ENCODE measurements at places on chromosomes 7 and 10.
A peak's percentile ranks its signal among the peaks of the same experiment; 100 is the strongest.

GRCh38 chr10:102284531-102284930 lies 39.2 kb downstream of the GBF1 start:
- DNase-seq, result no peak

DNA sequence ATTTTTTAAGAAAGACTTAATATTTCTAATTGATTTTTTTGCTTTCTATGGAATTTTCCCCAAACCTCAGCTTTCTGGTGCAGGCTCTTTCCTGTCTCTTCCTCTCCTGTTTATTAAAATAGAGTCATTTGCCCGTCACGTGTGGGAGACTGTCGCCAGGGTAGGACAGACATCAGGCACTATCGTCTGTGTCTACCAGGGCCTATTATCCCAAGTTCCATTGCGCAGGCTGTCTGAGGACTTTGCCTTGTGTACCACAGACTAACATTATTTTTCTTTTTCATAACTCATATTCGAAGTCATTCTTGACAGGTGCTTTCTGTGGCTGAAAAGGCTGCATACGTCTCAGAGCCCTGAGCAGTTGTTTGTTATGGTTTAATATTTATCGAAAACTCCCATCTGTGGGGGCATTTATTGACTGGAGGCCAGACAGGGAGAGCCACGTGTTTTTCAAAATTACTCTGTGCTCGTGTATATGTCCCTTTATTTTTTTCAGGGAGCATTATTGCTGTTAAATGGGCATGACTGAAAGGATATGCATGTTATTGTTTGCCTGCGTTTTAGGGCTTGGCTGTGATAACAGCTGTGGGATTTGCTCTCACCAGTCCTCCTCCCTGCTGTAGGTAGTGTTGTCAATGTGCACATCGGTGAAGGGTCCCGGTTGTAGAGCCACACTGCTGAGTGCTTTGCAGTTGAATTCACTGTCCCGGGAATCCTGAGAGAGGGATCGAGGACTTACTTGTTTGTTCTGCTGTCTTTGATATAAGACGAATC lies 89.8 kb downstream of the CAMK1D start:
- no peak for DNase-seq

- no peak for DNase-seq
Observed at GRCh38 chr7:155449008-155449868, 8.7 kb upstream of the EN2 start.

GRCh38 chr10:88440541-88440940 lies 142.6 kb downstream of the RNLS start:
- DNase-seq, result no peak

GRCh38 chr7:6165521-6166320 lies 106.7 kb downstream of the CYTH3 start:
- DNase-seq, result no peak

- DNase-seq, result no peak
Observed at GRCh38 chr10:24463611-24464426, 254.9 kb downstream of the KIAA1217 start.

- DNase-seq, result no peak
Observed at GRCh38 chr10:63901881-63902280, 380.7 kb downstream of the REEP3 start.

DNA sequence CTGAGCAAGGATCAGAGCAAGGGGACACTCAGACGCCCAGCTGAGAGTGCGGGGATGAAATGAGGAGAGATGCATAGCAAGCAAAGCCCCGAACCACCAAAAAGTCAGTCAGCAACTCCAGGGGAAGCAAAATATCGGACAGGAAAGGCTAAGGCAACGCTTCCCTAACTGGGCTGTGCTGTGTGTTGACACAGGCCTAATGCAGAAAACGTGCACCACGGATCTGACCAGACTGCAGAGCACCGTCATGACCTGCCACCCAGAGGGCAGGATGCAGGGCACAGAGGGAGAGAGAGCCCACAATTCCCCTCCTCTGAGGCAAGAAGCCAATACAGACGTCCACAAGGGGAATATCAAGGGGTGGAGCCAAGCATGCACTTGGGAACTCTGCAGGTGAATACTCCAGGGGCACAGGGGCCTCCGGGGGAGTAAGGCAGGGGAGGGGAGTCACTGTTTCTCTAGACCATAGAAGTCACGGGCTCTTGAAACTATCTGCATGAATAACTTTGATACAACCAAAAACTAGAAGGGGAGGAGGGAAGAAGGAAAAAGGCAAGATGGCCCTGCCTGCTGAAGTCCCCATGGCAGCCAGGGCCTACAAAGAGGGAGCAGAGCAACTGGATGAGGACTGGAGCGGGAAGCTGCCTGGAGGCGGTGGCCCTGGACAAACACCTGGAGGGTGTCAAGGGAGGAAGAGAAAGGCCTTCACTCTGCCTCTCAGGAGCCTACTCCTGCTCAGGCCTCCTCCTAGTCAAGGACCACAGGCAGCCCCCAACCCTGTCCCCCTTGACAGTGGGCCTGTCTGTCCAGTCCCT lies 26.2 kb downstream of the GRID1 start:
- no peak for DNase-seq

DNA sequence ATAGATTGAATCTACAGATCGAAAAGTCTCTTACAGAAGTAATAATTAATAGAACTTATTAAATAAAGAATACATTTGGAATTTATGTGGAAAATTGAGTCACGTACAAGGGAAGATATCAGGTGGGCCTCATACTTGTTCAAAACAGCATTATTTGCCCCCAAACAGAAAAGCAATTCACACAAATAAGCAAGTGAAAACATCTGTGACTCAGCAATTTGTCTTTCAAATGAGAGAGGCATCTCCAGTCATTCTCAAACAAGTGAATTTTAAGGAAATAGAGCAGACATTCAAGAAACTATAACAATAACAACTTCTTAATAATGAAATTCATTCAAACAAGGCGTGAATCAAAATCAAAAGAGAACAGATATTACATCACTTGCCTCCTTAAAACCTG lies 50.1 kb downstream of the SEMA3A start:
- DNase-seq, result no peak

DNA sequence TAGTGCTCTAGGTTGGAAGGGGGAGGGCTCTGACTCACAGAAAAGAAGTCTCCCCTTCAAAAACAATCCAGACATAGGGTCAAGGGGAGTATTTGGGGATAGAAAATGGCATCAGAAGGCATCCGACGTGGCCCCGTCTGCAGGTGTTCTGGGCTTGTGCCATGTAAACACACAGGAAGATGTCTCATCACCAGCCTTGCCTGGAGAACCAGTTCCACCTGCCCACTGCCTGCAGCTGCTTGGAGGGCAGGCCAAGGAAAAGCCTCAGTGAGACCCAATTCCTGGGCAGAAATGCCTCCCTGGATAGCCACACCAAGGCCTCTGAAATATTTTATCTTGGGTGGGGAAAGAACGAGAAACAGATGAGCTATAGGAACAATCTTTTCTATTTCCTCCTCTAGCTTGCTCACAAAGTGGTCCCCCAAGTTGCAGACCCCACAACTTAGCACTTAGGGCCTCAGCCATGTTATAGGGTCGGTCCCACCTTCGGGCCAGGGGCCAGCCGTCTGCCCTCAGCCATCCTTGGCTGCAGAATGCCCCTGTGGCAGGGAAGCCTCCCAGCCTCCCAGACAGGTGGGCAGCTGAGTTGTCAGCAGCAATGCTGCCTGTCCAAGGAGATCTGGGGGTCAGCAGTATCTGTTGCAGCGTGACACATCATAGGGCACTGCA lies 54.3 kb upstream of the ECHDC3 start:
- DNase-seq, result no peak

DNA sequence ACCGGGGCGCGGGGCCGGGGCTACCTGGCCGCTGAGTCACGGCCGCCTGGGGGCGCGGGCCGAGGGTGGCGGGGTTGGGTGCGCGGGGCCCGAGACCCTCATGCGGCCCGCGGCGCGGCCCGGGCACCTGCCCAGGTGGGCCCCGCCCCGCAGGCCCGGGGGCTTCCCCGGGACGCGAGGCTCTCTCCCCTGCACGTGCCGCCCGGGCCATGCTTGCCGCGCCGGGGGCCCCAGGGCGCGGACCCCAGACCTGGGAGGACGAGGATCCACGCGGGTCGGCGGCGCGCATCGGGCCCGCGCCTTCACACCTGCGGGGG lies 402 bp downstream of the MAFK start:
- DNase-seq, result no peak

GRCh38 chr10:107653832-107654287 lies 489.4 kb upstream of the SORCS1 start:
- no peak for DNase-seq

DNA sequence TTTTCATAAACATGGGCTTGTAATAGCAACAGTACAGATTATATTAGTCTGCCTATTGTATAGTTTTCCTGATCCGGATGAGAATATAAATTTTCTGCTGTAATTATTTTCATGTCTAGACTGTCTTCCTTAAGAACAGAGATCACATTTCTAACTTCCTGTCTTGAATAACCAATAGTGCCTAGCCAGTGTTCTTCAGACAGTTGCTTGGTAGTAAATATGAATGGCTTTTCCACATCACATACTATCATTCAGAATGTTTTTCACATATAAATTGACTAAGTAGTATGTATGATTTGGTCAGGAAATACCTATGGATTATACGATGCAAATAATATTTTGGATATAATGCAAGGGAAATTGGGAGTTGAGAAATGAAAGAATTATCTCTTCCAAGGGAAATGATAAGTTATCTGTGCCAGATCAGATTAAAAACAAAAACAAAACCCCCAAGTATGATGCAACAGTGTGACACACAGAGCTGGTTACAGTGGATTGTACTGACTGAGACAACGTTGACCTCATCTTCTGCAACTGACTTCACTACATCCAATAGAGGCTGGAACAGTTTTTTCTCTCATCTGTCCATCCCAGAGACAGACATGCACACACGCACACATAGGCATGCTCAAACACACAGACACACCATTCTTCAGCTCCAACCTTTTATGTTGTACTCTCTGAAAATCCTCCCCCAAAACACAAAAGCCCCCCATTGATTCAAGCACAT lies 16.4 kb downstream of the ITGA8 start:
- DNase-seq, result no peak

GRCh38 chr10:99536338-99537085 lies 3.8 kb downstream of the NKX2-3 start:
- DNase-seq, result no peak

DNA sequence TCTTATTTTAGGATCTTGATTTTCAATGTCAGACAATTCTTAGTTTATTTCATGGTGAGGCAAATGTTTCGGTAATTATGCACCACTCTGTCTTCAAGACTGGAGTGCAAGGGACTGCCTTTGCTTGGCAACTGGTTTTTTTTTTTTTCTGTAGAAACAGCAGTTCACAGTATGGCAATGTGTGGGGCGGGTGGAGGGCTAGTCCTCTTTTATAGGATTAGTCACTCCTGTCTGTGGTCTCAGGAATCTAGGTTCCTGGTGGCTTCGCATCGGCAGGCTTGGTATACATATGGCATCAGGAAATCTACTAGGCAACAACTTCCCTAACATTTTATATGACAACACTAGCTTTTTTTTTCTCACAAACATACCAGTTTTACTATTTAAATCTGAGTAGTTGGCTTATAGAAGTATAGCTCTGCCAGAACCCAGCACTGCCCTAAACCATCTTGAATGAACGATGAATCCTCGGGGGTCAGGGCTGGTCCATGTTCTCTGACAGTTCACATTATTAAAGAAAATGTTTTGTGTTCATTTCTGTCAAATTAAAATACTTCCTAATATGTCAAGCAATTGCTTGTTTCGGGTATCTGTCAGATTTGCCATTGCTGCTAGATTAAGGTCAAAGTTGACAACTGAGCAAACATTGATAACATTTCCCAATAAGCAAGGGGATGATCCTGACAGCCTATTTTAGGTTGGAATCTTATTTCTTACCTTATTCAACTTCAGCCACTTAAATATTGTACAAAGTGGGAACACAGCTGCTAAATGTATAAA lies 289.7 kb upstream of the VSTM2A start:
- no peak for DNase-seq

DNA sequence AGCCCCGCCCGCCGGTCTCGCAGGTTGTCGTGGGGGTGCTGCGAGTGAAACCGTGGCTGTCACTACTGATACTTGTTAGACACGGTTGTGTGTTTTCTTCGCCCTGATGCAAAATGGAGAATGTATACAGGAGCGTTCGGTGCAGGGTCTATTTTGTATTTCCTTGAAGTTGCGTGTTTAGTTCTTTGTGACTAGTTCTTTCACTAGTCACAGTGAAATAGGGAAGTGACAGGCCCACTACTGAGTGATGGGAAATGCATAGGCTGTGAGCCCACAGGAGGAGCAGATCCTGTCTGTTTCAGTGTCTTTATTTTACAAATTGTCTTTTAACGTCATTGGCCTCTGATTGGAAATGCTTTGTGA lies 675 bp downstream of the ABRAXAS2 start:
- no peak for DNase-seq

- DNase-seq, result no peak
Observed at GRCh38 chr10:13759168-13759567, 172.4 kb downstream of the PRPF18 start.

GRCh38 chr10:110353244-110354119 lies 48.8 kb upstream of the SMNDC1 start:
- peak; percentile 44 for DNase-seq

DNA sequence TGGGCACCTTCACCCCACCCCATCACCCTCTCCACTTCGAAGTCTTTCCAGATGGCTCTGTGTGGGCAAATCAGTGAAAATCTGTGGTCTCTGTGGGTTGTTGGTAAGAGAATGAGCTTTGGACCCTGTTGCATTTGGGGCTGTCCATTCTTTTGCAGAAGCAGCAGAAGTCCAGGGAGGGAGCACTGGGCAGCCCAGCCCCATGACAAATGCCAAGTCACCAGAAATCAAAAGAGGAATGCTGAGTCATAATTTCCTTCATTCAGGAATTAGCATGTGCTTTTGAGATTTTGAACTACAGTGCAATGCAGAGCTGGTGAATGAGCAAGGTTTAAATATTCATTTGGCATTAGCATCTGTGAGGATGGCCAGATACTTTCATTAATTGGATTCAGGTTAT lies 556.2 kb downstream of the LRMDA start:
- DNase-seq, result no peak

DNA sequence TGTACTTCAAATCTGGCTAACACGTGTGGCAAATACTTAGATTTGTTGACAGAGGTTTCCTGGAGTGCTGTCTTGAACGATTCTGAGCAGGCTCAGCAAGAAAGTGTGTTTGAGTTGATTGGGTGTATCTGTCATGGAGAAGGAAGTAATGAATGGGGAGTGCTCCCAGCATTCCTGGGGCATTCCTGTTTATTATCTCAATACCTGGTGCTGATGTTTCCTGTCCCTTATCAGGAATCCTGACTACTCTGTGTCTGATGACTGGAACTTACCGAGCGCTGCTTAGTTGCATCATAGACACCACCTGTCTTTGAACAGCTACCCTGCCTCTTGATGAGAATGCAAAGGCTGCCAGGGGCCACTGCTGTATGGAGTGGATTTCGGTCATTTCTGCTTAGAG lies 41.0 kb upstream of the TMEM248 start:
- no peak for DNase-seq

- DNase-seq, result no peak
Observed at GRCh38 chr10:49028639-49029038, 86.7 kb downstream of the VSTM4 start.

GRCh38 chr7:80499350-80499953 lies 12.4 kb downstream of the GNAT3 start:
- DNase-seq, result no peak

DNA sequence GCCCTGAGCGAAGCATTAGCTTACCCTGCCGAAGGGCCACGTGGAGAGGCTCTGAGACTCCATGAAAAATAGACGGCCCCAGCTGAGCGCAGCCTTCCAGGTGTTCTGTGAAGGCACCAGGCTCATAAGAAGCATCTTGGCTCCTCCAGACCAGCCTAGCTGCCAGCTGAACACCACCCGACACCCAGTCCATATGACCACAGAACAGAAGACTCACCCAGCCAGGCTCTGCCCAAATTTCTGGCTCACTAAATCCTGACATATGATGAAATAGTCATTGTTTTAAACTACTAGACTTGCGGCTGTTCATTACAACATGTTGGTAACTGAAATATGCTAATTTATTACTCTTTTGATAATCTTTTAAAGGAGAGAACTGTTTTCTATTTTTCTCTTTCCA lies 99.5 kb upstream of the ABI1 start:
- DNase-seq, result no peak

All from activated T-helper 1 cell treated with anti-CD3 and anti-CD28 coated beads, Interleukin-2, amount 50 U/mL, for 16 hours (primary cell).